ENCODE measurements at places on chromosomes 5 and 9.

GRCh38 chr5:43037636-43038495, 2.3 kb downstream of the ANXA2R start:
- no peak for DNase-seq

DNA sequence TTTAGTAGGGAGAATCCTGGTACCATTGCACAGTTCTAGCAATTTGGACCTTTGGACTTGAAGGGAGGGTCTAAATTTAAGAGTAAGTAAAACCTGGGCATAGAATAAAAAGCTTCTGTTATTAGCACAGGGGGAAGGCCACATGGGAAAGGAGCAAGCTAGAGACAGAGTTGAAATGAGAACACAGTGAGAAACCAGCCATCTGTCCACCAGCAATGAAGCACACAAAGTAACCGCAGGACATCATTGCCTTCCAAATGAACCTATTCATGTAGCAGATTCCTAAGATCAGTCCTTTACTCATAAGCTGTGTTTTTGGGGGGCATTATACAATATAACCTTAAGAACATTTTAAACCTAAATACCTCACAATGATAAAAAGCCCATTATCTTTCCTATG, 407.4 kb downstream of the HCN1 start:
- no peak for DNase-seq

GRCh38 chr5:139371482-139372435, 11.3 kb downstream of the SLC23A1 start:
- DNase-seq, result no peak

- no peak for DNase-seq
Observed at GRCh38 chr5:104755806-104756205, 1193.2 kb upstream of the NUDT12 start.

- no peak for DNase-seq
Observed at GRCh38 chr5:150488519-150489359, 19.2 kb upstream of the NDST1 start.

GRCh38 chr9:113913426-113914195, 37.5 kb downstream of the ZNF618 start:
- no peak for DNase-seq

- no peak for DNase-seq
Observed at GRCh38 chr9:4353236-4353635, 53.4 kb upstream of the GLIS3 start.

- DNase-seq, result no peak
Observed at GRCh38 chr9:86974421-86974820, 27.1 kb upstream of the GAS1 start.

- no peak for DNase-seq
Observed at GRCh38 chr5:169440107-169440705, 139.3 kb upstream of the SLIT3 start.

DNA sequence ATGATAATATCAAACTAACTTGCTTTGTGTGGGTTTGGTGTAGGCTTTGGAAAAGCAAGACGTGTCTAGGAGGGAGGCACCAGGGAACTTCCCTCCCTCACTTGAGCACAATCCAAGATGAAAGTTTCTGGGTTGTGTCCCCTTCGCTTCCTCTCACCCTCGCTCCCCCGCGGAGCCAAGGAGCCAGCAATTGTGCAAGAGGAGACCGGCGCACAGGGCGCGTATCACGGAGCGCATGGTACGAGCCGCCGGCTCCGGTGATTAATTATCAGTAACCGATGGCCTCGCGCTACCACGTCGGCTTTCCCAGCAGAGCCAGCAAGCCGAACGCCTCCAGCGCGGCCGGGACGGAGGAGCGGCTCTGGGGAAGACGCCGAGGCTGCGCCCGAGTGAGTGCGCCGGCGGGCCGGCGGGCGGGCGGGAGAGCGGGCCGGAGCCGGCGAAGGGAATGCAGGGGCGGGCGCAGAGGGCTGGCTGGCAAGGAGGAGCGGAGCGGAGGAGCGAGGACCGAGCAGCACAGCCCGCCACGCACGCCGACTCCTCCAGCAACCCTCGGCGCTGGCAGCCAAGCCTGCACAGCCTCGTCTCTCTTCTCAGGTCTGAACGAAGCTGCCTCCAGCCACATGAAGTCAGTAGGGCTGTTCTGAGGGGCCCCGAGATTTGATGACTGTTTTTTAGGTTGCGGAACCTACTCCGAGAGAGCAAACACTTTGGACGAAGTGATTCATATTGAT, 143.6 kb downstream of the BNC2 start:
- DNase-seq, result peak; percentile 20

- no peak for DNase-seq
Observed at GRCh38 chr5:131812371-131813160, 15.7 kb upstream of the FNIP1 start.

GRCh38 chr5:96963267-96963666, 27.4 kb downstream of the LNPEP start:
- no peak for DNase-seq

- no peak for DNase-seq
Observed at GRCh38 chr9:75891277-75891741, 836 bp downstream of the PCSK5 start.

- no peak for DNase-seq
Observed at GRCh38 chr9:16828340-16829281, 41.9 kb downstream of the BNC2 start.

- no peak for DNase-seq
Observed at GRCh38 chr5:59756373-59757035, 137.0 kb downstream of the PDE4D start.

GRCh38 chr5:143205386-143205785, 198.1 kb downstream of the NR3C1 start:
- DNase-seq, result no peak

DNA sequence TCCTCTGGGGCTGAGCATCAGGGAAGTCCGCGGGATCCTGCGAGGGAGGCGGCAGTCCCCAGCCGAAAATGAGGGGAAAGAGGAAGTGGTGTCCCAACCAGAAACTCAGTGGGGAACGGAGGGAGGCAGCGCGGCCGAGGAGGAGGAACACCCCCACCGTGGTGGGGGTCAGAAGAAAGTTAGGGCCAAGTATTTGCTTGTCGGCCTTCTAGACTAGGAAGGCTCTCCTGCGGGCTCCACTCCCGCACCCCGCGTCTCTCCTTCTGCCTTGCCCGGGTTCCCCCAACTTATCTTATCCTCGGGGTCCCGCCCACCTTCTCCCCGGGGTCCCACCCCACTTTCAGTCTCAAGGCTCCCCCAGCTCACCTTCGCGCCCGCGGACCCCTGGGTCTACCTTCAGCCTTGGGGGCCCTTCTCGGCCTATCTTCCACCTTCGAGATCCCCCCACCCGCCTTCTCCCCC, 557 bp upstream of the PHF2 start:
- DNase-seq, result no peak

DNA sequence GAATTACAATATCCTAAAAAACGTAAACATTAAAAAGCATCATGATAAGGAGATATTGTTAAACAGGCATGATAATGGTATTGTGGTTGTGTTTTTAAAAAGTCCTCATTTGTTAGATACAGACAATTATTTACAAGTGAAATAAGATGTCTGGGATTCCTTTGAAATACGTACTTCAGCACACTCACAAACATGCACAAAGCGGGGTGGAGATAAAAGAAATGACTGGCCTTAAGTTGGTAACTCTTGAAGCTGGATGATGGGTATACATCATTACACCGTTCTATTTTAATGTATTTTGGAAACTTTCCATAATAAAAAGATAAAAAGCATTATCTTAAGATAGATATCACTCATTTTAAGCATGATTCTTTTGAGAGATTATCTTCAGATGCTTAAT, 1.0 kb downstream of the FAM200C start:
- DNase-seq, result no peak

GRCh38 chr9:108100571-108100970, 611.0 kb upstream of the KLF4 start:
- DNase-seq, result no peak

GRCh38 chr5:161851691-161852299, 3.9 kb downstream of the GABRA1 start:
- no peak for DNase-seq

- no peak for DNase-seq
Observed at GRCh38 chr5:107807431-107807830, 136.7 kb upstream of the EFNA5 start.

DNA sequence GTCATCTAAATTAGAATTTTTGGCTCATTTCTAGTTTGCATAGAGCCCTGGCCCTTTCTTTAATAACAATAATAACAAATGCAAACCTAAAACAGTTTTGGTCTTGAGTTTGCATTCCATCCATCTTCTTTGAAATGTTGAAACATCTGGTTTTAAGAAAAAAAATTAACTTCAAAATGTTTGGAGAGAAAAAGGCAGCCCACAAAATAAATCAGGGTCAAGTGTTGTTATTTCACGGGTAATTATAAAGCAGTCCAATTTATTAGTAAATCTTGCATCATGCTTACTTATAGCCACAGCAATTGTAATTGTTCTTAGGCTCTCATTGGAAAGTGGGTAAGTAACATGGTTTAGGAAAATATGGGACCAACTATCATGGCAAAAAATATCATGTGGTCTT, 247.0 kb upstream of the MEF2C start:
- DNase-seq, result no peak

GRCh38 chr9:77944556-77945243, 86.9 kb downstream of the GNAQ start:
- DNase-seq, result peak; percentile 49

- DNase-seq, result no peak
Observed at GRCh38 chr9:89536600-89536999, 38.7 kb upstream of the SEMA4D start.

DNA sequence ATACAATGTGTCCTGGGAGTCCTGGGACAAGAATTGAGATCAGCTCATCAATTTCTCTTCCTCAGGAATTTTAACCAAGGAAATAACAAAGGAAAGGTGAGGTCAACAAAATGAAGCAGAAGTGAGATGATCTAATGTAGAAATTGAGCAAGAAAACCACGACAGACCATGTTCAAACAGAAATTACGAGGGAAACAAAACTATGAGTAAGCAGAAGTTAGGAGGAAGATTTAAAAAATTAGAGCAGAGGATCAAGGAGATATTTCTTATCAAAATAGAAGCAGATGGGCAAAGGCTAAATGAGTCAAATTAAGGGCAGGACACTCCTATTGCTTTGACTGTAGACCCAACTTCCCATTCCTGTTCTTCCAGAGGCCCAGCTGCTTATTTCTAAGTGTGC, 97.4 kb downstream of the HINT1 start:
- DNase-seq, result no peak

GRCh38 chr5:80760680-80761079, 105.9 kb upstream of the DHFR start:
- no peak for DNase-seq
